ENCODE measurements at places on chromosomes 13 and 19.

DNA sequence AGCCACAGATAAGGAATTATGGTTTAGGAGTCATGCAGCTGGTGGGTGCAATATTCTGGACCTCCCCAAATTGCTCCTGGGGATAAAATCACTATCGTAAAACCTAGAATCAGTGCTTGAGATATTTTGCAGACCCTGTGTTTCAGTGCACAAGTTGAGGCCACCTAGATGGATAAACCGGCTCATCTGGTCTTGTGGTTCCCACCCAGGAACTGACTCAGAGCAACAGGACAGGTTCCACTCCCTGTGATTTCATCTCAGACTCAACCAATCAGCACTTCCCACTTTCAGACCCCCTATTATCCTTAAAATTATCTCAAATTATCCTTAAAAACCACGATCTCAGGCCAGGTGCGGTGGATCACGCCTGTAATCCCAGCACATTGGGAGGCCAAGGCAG is 21.0 kb downstream of the FBXL12 start:
- no peak for DNase-seq

GRCh38 chr19:16070366-16070990 is 5.8 kb upstream of the TPM4 start:
- no peak for DNase-seq

GRCh38 chr19:46428239-46429135 is at the start of gene PNMA8C:
TSS of gene PNMA8C (minus strand) at chr19:46428936. CDS start at chr19:46428359, 577 bp downstream.
- DNase-seq = peak; percentile 96

GRCh38 chr13:85864963-85865530 is 65.8 kb upstream of the SLITRK6 start:
- DNase-seq = no peak

GRCh38 chr13:21054313-21054712 is 7.1 kb downstream of the LATS2 start:
- DNase-seq = no peak

DNA sequence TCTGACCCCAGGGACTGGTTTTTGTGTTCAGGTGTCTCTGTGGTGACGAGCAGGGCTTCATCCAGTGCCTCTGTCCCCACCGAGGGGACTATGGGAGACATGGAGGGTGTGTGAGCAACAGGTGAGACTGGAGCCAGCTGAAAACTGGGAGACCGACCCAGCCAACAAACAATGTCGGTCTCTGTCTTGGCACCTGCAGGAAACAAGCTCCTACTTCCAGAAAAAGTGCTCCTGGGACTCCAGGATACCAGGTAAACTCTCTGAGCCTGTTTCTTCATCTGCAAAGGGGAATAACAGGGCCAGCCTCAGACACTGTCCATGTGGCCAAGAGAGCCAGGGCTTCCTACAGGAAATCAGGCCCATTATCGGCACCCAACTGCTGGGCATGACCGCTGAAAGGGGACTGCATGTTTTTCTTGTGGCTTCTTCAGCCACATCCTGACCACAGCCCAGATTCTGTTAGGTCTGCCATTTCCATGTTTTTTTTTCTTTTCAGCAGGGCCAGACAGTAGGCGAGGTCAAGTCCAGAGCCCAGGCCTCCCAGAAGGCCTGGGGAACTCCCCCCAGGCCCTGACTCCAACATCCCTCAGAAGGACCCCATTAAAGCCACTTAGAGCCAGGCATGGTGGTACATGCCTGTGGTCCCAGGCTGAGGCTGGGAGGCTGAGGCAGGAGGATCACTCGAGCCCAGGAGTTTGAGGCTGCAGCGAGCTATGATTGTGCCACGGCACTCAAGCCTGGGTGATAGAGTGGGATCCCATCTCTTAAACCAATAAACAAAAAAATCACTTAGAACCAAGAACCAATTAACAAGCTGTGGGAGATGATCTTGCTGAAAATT is 836 bp upstream of the BST2 start:
- DNase-seq = no peak

DNA sequence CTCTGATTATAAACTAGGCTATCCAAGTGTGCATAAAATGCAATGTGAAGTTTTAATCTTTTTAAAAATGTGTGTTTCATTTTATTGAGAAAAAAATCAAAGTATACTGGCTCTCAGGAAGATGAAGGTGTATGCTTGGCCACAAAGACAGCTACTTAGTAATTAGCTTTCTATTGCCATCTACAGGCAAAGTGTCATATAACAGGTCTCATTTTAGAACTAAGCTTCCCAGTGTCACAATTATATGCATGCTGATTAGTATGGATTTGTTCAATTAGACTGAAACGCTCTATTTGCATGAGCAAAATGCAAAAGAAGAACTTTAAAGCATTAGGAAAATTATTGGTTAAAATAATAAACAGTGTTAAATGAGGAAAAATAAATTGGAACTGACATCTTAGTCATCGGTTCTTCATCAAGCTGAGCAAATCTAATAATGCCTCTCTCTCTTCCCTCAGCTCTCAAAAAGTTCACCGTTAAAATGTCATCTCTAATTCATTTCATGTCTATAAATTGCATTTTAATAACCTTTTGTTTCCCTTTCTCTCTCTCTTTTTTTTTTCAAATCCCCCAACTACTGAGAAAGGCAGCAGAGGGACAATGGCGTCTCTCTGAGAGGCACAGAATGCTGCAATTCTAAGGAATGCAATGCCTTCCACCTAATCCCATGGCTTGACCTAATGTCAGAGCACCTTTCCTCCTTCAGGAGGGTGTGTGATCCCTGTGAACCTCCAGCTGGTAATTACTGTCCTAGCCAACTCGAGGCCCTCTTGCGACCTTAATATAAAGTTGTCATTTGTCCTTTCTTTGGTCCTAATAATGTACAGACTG is 313.1 kb upstream of the MAB21L1 start:
- DNase-seq = peak; percentile 90

- DNase-seq = no peak
Measured at GRCh38 chr13:34671137-34671536, 270.9 kb upstream of the NBEA start.

DNA sequence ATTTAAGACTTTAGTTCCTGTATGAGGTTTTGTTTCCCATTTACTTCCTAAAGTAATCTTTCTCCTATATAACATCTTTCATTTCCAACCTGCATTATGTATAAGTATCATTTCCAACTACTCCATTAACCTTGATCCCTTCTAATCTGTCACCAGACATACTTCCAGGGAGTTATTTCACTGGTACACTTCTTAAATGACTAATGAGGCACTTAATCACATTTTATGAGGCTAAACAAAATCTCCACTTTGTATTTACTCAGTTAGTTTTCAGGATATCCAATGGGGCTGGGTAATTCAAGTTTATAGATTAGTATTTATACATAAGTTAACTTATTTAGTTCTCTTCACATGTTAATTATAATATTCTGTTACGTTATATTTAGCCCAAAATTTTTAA is 634.7 kb downstream of the PCDH17 start:
- no peak for DNase-seq

GRCh38 chr19:51402117-51402516 is 11.7 kb upstream of the C19orf84 start:
- DNase-seq = no peak

DNA sequence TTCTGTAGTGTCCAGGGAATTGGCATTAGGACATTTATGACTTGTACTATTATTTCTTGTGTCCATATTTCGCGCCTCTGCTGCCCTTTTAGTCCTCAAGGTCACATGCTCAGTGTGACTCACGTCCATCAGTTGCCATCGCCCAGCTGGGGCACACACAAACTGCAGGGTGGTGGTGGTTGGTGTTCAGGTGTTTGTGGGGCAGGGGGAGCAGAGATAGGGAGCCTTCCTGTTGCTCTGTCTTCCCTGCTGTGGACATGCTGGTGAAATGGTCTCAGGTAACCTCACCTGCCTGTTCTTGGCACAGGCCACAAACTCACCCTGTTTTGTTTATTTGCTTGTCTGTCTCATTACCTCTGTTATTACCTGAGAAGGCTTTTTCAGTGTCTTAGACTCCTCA is 22.4 kb downstream of the PRR12 start:
- no peak for DNase-seq

Measured in eye (tissue), 1 donor.